Posterior vena cava (tissue), 2 donors: ENCODE measurements at places on chromosomes 16 and 17. TPM values are rescaled to one million over a fixed set of nuclear protein-coding genes. Genes with fewer than 3 reads are reported as not detected.
A peak's percentile ranks its signal among the peaks of the same experiment; 100 is the strongest.

DNA sequence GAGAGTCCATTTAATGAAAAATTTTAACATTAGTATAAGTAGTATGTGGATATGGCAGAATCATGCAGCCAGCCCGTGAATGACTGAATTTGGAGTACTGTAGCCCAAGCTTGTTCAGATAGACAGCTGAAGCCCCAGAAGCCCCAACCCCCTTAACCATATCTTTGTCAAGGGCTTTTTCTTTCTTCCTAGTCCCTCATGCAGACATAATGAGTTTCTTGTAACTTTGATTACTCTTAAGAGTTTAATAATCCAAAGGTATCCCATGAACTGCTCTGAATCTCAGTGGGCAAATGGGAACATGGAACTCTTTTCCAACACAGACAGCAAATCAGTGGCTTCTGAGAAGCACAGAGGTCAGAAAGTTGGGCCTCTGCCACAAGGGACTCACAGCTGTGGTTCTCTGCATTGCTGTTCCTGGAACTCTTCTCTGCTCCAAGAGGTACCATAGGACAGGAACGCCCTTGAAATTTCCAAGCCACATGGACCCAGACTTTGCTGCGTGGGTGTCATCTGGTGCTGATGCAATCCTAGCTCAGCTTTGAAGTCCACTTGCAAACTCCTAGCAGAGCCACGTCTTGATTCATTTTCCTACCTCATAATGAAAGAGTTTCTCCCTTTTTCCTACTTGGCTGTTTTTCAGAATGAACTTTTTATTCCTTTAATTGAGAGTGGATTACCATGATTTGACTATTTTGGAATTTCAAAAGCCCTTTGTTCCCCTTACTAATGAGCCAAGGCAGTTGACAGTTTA lies 18.1 kb downstream of the LYRM1 start:
- DNase-seq = peak; percentile 90

The SHCBP1 gene
- 0.76 TPM for total RNA-seq

DNA sequence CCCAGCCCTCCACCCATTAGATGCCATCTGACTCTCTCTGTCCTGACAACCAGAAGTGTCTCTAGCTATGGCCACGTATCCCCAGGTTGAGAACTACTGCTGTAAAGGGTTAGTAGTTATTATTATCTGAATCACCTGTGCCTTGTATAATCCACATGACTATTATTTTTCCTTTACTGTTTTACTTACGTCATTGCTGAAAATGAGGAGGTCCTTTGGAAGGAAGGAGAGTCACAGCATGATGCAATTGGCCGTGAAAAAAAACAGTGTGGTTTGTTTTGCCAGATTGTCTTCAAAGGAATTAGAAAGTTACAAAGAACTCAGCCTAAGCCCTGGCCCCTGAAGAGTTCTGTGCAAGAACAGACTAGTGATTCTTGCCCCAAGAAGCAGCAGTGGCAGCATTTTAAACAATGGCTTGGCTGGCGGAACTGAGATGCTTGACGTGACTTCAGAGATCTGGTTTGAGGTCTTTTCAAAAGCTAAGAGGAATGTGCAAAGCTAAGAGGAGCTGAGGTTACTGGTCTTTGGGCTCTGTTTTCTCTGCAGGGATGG lies 413.3 kb upstream of the EEF2KMT start:
- no peak for DNase-seq

DNA sequence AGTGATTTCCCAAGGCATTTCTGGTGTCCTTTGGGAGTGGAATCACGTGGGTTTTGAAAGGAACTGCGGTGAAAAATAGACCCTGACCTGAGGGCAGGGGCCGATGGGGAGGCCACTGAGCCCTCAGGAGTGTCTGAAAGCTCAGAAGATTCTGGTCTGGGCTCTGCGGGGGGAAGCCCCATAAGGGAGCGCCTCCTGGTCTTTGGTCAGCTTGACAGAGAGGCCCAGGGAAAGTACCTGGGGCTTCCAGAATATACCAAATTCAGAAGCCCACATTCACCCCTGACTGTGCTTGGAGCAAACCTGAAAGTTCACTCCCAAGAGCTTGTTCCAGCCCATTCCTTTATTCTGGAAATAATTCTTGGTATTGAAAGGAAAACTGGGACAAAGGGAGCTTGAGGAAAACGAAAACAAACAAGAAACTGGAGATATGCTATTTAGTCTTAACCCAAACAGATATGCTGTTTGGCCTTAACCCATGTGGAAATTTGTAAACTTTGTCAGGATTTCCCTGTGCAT lies 23.2 kb upstream of the NAGLU start:
- DNase-seq = peak; percentile 53

DNA sequence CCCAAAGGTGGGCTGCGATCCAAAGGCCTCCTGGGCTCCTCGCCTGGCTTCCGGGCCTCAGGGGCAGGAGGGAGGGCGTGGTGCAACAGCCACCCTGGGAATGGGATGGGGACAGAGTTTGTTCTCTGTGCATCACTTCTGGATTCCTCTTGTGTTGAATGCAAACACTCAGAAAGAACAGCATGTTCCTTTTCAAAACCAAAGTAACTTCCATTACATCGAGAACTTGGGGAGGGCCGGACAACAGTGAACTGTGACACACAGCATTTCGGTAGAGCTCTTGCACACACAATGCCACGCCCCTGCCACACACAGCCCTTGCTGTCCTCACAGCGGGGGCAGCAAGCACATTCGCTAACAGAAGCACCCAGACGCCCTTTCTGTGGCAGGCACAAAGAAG lies 36.1 kb upstream of the FASN start:
- DNase-seq = no peak

The TP53TG3 gene
- total RNA-seq = not detected

DNA sequence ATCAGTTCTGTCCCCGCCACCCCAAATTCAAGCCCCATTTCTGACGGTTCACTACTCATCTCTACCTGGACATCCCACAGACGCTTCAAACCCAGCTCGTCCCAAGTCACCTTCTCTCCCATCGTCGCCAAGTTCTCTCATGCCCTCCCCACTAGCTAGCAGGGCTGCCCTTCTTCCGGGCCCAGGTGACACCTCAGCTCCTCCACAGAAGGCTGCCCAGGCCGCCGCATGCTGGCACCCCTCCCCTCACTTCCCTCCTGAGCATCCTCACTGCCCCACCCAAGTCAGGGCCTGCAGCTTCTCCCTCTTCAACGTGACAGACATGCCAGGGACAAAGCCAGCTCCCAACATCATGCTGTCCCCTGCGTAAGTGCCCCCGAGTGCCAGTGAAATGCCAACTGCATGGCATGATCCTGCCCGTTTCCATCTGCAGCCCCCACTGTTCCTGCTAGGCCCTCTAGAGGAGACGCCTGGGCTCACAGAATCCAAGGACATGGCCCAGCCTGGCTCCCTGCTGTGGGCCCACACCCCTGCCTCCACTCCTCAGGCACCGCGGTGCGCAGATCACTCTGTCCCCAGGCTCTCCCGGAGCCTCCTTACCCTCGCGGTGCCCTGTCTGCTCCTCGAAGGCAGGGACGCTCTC lies 5.9 kb downstream of the CYB561 start:
- DNase-seq = no peak

DNA sequence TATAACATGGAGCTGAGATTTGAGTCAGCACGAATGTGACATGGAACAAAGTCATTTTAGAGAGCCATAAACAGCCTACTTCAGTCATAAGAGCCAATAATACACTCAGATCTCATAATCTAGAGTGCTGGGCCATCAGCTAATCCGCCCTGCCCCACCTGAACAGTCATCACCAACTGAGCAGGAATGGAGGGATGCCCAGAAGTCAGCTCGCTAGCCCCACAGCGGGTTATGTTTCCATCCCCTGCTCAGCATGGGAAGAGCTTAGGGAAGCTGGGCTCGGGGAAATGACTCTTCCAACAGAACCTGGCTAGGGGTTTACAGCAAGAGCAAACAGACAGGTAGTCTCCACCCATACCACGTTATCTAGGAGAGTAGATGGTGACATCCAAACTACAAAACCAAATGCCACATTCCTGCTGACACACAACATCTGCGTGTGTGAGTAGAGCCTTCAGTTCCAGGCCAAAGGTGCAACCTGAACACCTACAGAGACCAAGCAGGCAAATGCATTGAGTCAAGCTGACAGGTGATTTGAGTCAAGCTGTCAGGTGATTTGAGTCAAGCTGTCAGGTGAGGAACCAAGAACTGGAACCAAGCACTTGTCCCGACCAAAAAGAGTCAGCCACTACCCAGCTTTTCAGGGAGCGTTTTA lies 2.0 kb downstream of the TMEM11 start:
- no peak for DNase-seq

The ICAM2 gene
- 26.7 TPM for total RNA-seq

- DNase-seq = no peak
Observed at GRCh38 chr17:73867056-73867455, 222.8 kb upstream of the SDK2 start.

DNA sequence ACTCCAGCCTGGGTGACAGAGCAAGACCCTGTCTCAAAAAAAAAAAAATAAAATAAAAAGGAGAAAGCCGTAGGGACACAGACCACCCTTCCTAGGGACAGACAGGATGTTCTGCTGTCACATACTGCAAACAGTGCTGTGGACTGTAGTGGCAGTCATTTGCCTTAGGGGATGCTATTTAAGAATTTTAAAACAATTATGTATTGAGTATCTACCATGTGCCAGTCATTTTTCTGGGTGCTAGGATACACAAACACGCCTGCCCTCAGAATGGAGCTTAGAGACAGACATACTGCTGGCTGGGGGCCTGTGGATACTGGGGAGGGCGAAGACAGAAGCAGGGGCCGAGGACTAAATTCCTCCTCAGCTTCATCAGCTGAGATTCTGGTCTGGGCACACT lies 45.5 kb downstream of the MRC2 start:
- DNase-seq = peak; percentile 29

GRCh38 chr16:75053791-75054555 lies 55.1 kb downstream of the ZNRF1 start:
- peak; percentile 82 for DNase-seq

DNA sequence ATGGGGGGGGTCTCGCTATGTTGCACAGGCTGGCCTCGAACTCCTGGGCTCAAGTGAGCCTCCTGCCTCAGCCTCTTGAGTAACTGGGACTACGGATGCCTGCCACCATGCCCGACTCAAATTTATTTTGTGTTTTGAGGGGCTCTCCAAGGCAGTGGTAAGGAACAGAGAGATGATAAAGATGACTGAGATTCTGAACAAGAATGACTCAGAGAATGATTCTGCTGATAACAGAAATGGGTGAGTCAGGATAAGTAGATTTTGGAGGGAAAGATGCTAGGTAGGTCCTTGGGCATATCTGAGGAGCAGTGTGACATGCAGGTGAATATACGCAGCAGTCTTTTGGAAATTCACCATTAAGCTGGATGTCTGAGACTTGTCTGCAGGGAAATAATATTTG lies 2.6 kb downstream of the TMEM220 start:
- DNase-seq = no peak

DNA sequence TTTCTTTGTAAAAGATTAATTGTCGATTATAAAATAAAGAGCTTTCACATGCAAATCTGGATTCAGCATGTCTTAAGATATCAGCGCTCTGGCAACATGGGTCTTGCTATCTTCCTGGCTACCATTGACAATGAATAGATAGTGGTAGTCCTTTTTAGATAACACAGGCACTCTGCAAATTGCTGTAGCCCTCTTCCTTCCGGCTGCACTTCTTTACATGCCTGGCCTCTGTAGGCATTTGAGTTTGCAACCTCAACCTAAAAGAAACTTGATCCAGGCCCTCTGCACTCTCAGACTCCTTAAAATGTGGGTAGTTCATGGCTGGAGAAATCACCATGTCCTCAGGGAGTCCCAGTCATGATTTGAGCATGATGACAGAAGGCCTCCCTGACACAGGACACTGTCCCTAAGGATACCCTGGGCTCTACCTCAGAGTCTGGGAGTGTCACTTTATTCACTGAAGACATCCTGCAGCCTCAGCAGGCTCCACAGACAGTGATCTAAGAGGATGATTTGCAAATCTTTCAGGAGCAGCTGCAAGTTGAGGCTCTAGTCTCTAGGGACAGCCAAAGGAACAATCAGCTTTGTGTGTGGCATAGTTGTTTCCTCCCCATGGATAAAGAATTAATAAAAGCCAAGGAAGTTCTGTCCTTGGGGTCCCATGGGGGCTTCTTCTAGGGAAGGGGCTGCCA lies 529.4 kb downstream of the RBFOX1 start:
- no peak for DNase-seq

DNA sequence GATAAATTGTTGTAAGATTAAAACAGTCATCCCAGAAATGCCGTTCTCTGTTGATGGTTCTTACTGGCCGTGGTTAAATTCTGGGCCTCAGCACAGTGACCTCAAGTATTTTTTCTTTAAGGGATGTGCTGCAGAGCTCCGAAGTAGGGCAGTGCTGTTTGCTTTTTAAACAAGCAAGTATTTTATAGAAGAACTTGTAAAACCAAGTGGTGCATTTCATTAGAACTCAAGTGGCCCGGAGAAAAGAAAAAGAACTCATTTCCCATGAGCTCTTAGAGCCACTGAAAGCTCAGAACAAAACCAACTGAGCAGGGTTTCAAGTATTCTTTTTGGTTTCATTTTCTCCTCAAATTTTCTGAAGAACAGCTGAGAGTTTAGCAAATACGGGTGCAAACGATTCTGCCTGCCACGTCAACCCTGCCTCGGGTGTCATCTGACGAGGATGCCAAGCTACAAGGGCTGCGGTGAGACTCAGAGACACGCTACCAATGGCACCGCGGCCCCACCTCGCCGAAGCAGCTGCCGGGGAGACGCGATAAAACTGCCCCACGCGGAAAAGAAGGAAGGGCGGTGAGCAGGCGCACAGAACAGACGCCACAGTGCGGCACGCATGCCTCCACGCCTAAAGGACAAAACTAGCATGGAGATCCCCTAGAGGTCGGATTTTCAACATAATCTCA lies 6.3 kb downstream of the LMF1 start:
- DNase-seq = no peak

GRCh38 chr17:15448580-15448956 lies 18.9 kb downstream of the CDRT4 start:
- DNase-seq = peak; percentile 49

- no peak for DNase-seq
Observed at GRCh38 chr17:33521784-33522183, 228.7 kb upstream of the ASIC2 start.

- no peak for DNase-seq
Observed at GRCh38 chr17:53630638-53631037, 192.1 kb upstream of the KIF2B start.

- peak; percentile 91 for DNase-seq
Observed at GRCh38 chr17:83195330-83196023, 116.1 kb downstream of the METRNL start.

GRCh38 chr17:78529871-78530670 lies 47.1 kb downstream of the DNAH17 start:
- peak; percentile 74 for DNase-seq

GRCh38 chr17:37506678-37507077 lies 17.0 kb downstream of the DUSP14 start:
- DNase-seq = no peak

- DNase-seq = peak; percentile 46
Observed at GRCh38 chr16:3767333-3767986, 50.1 kb upstream of the TRAP1 start.

GRCh38 chr16:82481455-82481854 lies 145.3 kb upstream of the CDH13 start:
- no peak for DNase-seq

GRCh38 chr16:4176906-4177417 lies 60.7 kb upstream of the ADCY9 start:
- peak; percentile 18 for DNase-seq

The PROCA1 gene
- 2.1 TPM for total RNA-seq

- DNase-seq = no peak
Observed at GRCh38 chr16:73154063-73154870, 106.3 kb upstream of the ZFHX3 start.

The UTS2R gene
- total RNA-seq = not detected

GRCh38 chr16:73190256-73190655 lies 142.3 kb upstream of the ZFHX3 start:
- DNase-seq = no peak

GRCh38 chr16:80330150-80330549 lies 210.6 kb upstream of the DYNLRB2 start:
- no peak for DNase-seq

The MYH1 gene
- not detected for total RNA-seq

The CTRB1 gene
- not detected for total RNA-seq

The POLR2A gene
- total RNA-seq = 70.0 TPM
